ENCODE measurements at places on chromosomes 3 and 15.

- no peak for DNase-seq
Observed at GRCh38 chr3:150850191-150850590, 55.0 kb downstream of the MINDY4B start.

DNA sequence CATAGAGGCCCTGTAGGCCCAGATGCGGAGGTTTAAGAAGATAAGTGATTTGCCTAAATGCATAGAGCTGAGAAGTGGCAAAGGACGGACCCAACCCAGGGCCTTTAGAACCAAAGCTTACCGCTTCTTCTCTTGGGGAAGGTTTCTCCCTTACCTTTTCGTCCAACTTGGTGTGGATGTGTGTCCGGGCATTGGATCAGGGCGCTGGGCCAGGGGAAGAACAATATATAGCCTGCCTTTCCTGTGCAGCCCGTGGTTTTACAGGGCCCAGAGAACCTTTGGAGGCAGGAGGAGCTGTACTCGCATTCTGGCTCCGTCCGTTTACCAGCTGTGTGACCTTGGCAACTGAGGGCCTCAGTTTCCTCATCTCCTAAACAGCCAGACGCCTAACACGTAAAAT, 686 bp upstream of the P3H2 start:
- no peak for DNase-seq

DNA sequence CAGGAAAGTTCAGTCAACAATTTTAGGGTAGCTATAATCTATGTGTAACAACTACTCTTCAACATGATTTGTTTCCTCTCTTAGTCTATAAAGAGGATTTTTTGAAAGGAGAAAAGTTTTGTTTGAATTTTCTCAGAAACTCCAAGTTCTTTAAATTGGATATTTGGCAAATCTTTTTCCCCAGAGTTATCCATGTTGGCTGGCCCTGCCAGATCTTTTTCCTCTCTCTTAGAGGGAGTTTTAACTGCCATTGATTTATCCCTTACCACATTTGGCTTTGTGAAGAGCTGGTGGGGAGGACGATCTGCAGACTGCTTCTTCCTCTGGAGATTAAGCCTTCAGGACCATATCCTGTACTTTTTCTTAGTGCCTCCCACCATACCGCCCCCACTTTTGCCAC, 64.9 kb upstream of the ROPN1 start:
- DNase-seq: no peak

GRCh38 chr3:157074490-157074889, 85.5 kb downstream of the CCNL1 start:
- DNase-seq: no peak

GRCh38 chr3:151085889-151086483, 522 bp downstream of the MED12L start:
- DNase-seq: peak; percentile 17

All from adrenal gland (tissue), 19 donors.